ENCODE measurements at places on chromosomes 6 and 20.

GRCh38 chr6:25769983-25770382, 15.4 kb downstream of the SLC17A4 start:
- DNase-seq = no peak

DNA sequence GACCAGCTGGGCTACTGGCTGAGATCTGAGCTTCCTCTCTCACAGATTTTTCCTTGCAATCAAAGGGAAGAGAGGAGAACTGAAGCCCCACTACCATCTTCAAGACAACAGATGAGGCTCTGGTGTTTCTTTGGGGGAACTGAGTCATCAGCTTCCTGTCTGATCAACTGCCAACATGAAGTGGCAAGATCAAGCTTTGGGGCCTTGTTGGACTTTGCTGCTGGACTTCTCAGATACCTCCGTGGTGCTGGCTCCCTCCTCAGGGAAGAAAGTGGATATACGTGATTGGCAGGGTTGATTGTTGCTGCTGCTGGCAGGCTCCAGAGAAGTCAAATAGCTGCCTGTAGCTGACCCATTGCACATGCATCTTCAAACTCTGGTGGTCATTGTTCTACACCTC, 3.6 kb upstream of the TOX2 start:
- no peak for DNase-seq

DNA sequence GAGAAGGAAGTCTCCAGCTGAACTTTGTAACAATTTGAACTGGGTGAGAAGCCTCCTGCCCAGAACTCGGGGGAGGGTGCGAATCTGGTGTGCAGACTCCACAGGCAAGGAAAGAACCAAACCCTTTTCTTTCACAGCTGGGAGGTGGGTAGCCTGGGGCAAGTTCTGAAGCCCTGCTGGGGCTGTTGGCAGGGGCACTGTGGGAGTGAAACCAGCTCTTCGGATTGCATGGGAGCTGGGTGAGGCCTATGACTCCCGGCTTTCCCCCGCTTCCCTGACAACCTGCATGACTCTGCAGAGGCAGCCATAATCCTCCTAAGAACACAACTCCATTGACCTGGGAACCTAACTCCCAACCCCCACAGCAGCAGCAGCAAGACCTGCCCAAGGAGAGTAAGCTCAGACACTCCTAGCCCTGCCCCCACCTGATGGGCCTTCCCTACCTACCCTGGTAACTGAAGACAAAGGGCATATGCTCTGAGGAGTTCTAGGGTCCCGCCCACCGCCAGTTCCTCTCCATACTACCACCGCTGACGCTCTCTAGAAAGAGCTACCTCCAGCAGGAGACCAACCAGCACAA, 37.5 kb downstream of the SOD2 start:
- DNase-seq = no peak

DNA sequence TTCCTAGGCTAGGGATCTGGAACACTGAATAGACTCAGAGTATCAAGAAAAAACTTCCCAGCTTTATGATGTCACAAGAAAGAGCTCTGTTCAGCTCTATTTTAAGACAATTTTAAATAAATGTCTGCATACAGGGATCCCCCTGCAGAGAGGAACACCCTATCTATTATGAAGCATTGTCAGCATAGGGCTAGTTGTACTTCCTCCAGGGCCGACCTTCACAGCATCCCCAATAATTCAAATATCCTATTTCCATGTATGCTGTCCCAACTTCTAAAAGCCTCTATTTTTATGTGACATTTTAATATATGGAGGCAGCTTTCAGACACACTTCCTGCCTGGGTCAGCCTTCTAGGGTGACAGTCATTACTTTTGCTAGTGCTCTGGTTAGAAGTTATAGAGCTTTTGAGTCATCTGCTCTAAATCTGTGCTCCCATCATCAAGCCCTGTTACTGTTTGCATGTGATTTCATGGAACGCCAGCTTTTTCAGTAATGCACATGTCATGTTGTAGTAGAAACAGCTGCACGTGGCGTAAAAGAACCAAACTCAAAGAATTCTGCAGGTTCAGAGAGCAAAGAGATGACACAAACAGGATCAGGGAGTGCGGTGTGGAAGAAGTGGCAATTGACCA, 189.2 kb downstream of the ADGB start:
- no peak for DNase-seq

DNA sequence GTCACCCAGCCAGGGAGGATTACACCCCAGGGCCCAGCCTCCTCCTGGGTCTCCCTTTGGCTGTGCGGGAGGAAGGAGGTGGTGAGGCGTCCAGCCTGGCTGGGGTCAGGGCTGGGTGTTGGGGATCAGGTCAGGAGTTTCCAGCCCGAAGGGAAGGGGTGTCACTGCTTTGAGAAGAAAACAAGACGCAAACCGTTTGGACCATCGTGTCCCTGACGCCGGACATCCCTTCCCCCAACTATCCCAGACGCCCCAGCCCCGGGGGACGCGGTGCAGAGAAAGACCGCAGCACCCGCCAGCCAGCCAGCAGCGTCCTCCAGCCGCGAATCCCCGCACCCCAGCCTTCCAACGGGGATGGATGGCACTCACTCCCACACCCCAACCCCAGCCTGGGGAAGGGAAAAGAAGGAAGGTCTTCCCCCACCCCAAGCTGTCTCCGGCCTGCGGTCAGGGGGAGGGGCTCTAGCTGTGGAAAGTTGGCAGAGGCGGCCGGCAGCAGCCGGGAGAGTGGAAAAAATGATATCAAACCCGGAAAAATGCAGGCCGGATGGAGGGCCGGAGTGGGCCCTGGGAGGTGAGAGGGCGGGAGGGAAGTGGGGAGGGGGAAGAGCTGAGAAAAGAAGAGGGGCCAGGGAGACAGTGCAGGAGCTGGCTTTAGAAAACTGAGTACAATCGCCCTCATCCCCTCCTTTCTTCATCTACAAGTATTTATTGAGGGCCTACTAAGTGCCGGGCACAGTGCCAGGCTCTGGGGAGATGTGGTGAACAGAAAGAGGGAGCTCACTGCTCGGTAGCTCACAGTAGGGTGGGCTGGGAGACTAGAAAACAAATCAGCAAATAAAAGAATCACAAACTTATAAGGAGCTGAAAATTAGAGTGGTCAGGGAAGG, 10.6 kb downstream of the REM1 start:
- DNase-seq = no peak

DNA sequence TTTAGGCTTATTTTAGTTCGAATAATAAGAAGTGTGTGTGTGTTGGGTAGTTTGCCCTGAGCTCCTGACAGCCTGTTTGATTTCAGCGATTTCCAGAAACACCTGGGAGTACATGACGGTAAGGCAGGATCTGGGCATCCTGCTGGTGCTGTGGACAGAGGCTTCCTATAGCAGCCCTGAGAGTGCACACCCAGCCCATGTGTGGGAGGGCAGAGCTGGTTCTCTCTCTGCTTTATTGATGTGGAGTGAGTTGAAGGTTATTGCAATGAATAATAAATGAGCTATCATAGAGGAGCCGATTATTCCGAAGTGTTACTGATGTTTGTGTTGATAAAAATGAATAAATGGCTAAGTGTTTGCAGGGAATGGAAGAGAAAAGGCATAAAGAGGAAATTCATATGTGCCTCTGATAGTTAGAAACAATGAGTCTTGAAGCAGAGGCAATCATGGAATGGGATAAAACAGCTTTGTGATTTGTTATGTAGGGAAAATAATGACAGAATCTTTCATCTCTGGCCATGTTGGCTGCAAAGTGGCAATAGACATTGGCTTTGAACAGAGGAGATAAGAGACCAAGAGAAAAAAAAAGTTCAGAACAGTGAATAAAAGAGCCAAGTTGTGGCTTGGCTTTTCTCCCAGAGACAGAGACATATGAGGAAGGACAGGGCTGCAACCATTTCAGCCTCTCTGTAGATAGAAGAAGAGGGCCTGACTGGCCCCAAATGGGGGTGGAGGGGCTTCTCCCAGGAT, 166.2 kb upstream of the CHD6 start:
- DNase-seq = no peak

- DNase-seq = no peak
Observed at GRCh38 chr20:61296629-61297019, 44.6 kb downstream of the CDH4 start.

GRCh38 chr6:161169035-161169434, 104.8 kb downstream of the AGPAT4 start:
- no peak for DNase-seq

DNA sequence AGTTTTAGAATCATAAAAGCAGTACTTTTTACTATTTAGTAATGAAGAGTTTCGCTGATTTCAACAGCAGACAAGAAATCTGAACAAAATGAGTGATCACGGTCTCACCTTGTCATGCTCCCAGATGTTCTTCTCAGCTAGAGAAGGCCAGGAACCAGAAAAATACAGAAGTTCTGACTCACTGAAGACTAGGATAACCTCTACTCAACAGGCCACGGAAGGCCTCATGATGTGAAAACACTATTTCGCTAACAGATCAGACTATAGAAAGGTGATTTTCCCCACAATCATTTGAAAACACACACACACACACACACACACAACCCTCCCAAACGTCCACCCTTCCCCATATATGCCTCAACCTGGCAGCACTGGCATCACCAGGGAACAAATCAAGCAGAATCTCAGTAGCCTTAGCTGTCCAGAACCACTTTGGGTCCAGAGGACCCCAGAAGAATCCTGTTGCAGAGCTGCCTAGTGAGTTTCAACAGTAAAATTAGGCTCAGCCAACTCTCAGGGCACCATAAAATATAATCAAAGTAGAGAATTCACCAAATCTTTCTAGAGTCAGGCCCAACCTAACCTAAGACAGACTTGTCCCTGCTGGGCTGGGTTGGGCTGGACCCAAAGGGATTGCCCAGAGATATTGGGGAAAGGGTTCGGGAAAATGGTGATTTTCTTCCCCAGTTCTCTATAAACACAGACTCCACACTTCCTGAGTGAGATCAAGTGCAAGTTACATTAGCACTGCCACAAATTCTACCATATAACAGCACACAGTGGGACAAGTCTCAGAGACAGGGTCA, 7.9 kb downstream of the EXOC2 start:
- no peak for DNase-seq

All from stimulated activated CD4-positive, alpha-beta T cell treated with anti-CD3 and anti-CD28 coated beads, Interleukin-1b, Interleukin-23, amount 100 ng/mL, for 1 hour (primary cell).